Amniotic stem cell (primary cell): ENCODE measurements at places on chromosomes 2 and 18.

GRCh38 chr2:43218155-43218701 lies 8.2 kb downstream of the ZFP36L2 start:
- DNase-seq, result peak; percentile 17

- no peak for DNase-seq
These were observed 214.0 kb upstream of the CCDC68 start for GRCh38 chr18:55173291-55173690.

DNA sequence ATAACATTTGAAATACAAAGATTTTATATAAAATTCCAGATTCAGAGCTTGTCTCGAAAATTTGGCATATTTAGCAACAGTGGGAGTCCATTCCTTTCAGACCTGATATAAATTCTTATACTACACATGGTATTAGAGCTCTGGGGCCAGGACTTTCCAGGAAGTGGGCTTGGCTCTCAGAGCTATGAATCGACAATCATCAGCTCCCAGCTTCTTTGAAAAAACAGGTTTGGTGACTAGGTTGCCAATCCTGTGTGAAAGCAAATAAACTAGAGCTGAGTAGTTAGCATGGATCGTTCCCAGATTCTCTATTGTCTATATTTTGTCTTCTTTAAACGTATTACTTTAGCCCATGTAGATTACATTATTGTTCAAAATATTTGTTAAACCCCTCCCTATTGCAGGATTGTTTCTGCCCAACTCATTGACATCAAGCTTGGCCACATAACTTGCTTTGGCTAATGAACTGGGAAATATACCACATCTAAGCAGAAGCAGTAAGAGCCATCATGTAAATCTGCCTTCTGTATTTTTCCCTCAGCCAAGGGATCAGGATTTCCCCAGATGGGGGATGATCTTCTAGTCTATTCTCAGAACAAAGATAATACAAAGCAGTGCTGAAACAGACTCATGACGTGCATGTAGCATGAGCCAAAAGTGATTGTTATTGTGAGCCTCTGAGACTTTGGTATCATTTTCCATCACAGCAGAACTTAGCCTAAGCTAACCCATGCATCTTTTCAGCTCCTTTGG lies 105.4 kb downstream of the KCNH7 start:
- DNase-seq, result no peak

DNA sequence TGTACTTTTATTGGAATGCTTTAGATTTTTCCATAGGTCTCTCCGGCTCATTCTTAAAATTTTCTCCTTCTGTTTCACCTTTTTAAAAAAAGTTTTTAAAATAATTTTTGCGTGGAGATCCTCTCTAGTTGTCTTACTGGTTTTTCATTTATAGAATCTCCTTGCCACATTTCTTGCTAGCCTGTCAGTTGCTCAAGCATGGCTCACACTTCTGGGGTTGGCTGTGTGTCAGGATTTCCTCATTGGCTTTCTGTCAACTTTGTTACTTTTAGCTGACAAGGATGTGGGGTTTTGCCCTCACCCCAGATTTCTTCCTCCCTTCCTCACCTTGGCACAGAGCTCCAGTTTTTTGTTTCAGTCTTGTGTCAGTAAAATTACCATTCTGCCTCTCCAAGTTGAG lies 124.6 kb downstream of the ZNF407 start:
- DNase-seq, result no peak

DNA sequence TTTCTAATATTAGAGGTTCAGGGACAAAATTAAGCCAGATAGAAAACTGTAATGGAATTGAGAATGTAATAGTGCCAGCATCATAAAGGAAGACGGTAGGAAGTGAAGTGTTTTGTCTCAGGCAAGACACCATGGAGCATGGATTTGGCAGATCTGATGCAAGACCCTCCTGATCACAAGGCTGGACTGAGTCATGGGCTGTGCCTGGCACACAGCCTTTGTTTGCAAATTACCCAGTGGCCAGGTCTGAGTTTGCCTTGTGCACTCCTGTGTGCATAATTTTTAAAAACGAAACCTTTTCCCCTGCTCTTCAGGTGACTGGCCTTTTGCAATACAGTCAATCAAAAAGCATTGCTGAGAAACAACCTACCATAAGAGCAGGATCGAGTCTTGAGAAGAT lies 2.0 kb upstream of the UPP2 start:
- no peak for DNase-seq

DNA sequence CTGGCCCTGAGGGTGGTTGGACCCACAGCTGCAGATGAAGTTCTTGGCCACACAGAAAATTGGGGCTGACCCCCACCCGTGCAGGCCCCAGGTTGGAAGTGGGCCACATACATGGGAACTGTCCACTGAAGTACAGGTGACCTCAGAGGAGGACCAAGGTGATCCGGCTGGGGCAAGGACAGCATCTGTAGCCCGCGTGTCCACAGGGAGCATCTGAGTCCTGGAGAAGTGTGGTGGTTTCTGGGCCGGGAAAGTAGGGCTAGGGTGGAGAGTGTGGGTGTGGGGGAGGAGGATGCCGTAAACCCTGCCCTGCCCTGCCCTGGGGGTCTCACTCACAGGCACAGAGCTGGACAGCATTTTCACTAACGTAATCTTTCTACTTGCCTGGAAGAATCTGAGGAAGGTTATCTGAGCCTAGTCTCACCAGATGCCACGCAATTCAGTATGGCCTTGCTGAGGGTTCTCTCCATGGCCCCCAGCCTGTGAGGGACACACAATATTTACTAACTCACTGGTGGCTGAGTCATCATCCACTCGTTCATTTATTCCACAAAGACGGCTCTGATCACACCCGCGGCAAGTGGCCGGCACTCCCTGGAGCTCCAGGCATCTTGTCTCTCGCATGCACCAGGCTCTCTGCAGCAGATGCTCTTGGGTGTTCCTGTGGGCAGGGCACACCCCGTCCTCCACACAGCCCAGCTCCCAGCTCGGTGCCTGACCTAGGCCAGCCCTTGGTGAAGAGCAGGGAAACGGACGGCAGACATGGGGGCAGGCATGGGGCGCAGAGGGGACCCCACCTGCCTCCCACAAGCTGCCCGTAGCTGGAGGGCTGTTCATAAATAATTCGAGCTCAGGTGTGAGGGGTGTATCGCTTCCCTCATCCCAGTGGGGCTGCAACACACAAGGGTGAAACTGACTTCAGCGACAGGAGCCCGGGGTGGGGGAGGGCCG lies 51.2 kb downstream of the INHBB start:
- no peak for DNase-seq

DNA sequence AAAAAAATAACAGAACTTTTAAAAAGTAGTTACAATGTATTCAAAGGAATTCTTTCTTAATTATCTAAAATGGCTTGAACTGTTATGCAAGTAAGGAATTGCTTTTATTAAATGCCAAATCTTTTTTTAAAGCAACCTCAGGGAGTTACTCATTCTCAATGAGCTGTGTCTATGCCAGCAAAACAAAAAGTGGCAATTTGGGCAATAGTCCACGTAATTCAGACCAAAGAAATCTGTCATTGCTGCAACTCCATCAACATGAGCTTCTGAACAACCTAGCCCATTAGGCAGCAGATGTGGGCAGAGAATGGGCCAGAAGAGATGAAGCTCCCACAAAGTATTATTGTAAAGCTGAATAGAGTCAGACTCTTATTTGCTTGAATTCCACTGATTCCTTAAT lies 118.4 kb downstream of the ALK start:
- no peak for DNase-seq

GRCh38 chr2:68009526-68009925 lies 53.3 kb downstream of the C1D start:
- no peak for DNase-seq

DNA sequence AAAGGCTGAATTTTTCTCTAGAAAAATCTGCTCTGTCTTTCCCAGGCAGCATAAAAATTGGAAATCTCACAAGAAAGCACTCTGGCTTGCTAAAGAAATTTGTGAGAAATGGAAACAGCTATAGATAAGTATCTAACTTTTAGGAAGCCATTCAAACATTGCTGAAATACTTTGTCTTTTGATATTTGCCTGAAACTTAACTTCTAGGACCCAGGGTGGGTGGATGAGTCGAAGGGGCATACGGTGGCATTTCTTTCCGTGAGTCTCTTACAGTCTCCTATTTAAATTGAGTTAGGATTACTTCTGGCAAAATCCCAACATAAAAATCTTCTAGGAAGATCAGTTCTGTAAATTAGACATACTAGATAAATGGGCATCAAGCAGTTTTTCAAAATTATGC lies 532 bp upstream of the COL3A1 start:
- no peak for DNase-seq

GRCh38 chr18:56492136-56492535 lies 146.3 kb downstream of the TXNL1 start:
- no peak for DNase-seq
